ENCODE measurements at places on chromosomes 5 and 9.

- DNase-seq = no peak
Observed at GRCh38 chr9:69085569-69086283, 50.2 kb downstream of the FXN start.

- DNase-seq = no peak
Observed at GRCh38 chr9:99411479-99412115, 189.5 kb downstream of the SEC61B start.

- DNase-seq = no peak
Observed at GRCh38 chr5:54717459-54717858, 199.9 kb downstream of the SNX18 start.

DNA sequence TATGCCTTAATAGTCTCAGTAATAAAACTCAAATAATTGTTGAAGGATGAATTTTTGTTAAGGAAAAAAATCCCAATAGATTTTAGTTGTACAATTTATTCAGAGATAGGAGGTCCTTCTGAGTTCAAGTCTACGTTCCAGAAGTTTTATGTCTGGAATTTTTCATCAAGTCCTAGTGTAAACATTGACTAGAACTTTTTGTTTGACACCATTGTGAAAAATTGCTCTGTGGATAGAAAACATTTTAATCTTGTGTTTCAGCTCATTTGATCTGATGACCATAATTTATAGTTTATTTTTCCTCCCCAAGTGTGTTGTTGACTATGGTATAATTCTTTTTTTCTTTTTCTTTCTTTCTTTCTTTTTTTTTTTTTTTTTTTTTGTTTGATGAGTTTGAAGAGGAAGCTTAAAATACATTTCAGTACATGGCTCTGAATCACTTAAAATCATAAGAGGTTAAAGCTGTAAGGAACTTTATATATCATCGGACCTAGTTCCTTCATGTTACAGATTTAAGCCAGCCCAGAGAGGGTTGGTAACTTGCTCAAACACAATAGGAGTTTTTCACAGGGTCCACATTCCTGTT, 20.7 kb downstream of the ITGA1 start:
- DNase-seq = no peak

DNA sequence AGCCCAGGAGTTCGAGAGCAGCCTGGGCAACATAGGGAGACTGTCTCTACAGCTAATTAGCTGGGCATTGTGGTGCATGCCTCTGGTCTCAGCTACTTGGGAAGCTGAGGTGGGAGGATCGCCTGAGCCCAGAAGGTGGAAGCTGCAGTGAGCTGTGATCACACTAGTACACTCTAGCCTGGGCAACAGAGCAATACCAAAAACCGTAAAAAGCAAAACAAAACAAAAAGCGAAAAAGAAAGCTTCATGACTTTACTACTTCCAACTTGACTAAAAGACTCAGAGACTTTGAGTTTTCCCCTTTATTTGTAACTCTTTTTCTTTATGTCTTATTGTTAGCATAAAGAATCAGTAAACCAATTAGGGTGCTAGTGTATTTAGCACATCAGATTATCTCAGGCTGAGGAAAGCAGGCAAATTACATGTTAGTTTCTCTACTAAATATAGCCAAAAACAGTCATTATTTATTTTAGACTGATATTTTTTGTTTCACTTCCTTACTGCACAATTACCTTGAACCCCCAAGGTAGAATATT, 5.4 kb downstream of the RAD17 start:
- DNase-seq = peak; percentile 47
